ENCODE measurements at places on chromosomes 12 and 14.

GRCh38 chr14:94779713-94780112 is 9.8 kb upstream of the GSC start:
- no peak for DNase-seq

GRCh38 chr12:57159311-57159710 is 11.9 kb upstream of the LRP1-AS start:
- no peak for DNase-seq

- peak; percentile 11 for DNase-seq
Observed at GRCh38 chr12:32947206-32948067, 50.9 kb upstream of the PKP2 start.

- no peak for DNase-seq
Observed at GRCh38 chr14:100400115-100400514, 77.0 kb downstream of the SLC25A47 start.

DNA sequence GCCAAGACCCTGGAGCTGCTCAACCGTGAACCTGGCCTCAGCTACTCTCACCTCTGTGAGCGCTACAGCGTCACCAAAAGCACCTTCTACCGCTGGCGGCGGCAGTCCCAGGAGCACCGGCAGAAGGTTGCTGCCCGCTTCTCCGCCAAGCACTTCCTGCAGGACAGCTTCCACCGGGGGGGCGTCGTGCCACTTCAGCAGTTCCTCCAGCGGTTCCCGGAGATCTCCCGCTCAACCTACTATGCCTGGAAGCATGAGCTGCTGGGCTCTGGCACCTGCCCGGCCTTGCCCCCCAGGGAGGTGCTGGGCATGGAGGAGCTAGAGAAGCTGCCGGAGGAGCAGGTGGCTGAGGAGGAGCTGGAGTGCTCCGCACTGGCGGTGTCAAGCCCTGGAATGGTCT is 9.3 kb downstream of the VRTN start:
- no peak for DNase-seq

GRCh38 chr14:106875503-106875902 is 1349.1 kb downstream of the TMEM121 start:
- no peak for DNase-seq

DNA sequence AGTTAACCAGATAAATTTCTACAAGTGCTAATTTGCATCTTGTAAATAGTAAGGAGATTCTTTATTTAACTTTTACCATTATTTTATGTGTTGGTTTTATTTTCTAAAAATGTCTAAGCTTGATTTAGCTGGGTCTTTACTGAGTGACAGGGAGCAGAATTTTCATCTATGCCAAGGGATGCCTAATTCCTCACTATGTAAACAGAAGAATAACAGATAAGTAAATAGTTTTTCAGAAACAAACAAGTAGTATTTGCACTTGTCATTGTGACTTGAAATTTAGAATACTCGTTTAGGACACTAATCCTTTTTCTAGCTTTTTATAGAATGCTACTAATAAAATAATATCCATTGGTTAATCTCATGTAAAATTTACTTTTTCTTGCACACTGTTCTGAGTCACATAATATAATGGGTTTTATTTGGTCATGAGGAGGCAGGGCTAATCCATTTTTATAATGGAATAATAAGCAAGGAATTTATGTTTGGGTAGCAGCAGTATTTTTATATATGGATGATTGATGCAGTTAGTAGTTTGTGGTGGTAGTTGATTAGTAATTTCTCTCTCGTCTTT is 746.5 kb downstream of the SLC6A15 start:
- no peak for DNase-seq

GRCh38 chr12:23043646-23044045 is 418.7 kb downstream of the ETNK1 start:
- DNase-seq = no peak

DNA sequence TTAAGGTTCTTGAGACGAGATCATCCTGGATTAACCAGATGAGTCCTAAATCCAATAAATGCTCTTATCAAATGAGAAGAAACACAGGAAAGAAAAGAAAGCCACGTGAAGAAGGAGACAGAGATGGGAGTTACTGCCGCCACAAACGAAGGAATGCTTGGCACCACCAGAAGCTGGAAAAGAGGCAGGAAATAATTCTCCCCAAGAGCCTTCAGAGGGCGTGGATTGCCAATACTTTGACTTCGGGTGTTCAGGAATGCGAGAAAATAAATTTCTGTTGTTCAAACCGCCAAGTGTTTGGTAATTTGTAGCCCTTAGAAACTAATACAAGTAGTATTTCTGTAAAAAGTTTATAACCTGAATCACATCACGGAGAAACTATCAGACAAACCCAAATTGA is 31.3 kb downstream of the ABCD2 start:
- DNase-seq = no peak

GRCh38 chr14:92135269-92135668 is 13.5 kb downstream of the CPSF2 start:
- peak; percentile 23 for DNase-seq

DNA sequence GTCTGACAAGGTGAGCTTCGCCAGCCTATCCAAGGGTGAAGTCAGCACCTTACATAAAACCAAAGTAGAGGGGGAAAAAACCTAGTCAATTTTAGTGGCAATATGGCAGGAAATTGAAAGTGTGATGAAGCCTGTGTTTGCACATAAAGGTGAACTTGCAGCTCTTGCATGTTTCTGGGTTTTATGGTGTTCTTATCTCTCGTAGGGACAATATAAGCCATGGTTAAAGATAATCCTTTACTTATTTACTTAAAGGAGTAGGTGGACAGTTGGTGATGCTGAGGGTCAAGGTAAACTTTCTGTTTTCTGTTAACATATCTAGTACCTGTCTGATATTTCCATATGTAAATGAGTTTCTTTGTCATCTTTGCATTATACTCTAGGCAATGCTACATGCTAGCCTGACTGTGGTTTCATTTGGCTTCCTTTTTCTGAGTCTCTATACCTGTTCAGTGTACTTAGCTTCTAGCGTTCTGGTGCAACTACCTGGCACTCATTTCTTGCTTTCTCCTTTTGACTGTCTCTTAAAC is 32.8 kb downstream of the CCDC91 start:
- no peak for DNase-seq

DNA sequence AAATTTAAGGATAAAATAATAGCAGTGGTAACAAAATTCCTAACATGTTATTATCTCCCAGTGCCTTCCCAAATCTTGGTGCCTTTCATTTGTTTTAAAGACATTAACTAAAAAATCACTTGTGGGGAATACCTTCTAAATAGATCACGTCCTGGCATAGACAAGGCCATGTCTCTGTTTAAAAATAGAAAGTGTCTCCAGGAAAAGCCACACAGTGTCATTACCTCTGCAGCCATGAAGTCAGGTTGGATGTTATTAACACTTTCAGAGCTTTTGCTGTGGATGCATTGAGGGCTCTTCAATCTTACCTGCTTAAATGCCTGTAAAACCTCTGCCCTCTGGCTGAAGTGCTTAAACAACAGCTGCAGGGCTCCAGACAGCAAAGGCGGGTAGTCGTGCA is 211.1 kb downstream of the ITPR2 start:
- no peak for DNase-seq

DNA sequence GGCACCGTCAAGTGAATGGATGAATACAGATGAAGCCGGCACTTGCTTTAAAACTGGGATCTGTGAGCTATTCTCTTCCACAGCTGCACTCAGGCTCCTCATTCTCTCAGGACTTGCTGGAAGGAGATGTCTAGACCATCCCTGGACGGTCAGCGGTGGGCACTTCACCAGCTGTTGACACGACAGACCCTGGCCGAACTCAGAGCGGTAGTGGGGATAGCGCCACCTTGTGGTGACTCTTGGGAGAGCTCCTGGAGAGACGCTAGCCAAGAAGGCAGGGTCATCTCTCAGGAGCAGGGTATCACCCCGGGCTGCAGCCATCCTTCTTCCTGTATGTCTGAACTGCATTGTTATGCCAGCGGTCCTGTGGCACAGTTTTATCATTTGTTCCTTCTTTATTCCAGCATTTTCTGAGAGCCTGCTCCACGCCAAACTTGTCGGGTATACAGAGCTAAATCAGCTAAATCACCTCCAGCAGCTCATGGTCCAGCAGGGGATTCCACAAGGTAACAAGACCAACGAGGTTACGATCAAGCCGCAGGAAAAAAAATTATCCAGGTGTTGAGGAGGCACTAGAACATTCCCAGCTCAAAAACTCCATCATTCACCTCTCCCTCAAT is 10.0 kb downstream of the WNT1 start:
- no peak for DNase-seq

DNA sequence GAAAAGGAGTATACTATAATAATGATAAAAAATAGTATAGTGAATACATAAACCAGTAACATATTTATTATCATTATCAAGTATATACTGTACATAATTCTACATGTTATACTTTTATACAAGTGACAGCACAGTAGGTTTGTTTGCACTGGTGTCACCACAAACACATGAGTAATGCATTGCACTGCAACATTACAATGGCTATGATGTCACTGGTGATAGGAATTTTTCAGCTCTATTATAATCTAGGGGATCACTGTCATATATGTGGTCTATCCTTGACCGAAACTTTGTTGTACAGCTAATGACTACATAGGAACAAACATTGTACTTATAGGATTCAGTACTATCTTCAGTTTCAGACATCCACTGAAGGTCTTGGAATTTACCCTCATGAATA is 165.8 kb upstream of the SYT1 start:
- peak; percentile 35 for DNase-seq

DNA sequence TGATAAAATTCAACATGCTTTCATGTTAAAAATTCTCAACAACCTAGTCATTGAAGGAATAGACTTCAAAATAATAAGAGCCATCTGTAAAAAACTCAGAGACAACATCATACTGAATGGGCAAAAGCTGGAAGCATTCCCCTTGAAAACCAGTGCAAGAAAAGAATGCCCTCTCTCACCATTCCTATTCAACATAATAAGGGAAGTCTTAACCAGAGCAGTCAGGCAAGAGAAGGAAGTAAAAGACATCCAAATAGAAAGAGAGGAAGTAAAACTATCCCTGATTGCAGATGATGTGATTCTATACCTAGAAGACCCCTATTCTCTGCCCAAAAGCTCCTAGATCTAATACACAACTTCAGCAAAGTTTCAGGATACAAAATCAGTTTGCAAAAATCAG is 52.9 kb downstream of the APOBEC1 start:
- DNase-seq = no peak

DNA sequence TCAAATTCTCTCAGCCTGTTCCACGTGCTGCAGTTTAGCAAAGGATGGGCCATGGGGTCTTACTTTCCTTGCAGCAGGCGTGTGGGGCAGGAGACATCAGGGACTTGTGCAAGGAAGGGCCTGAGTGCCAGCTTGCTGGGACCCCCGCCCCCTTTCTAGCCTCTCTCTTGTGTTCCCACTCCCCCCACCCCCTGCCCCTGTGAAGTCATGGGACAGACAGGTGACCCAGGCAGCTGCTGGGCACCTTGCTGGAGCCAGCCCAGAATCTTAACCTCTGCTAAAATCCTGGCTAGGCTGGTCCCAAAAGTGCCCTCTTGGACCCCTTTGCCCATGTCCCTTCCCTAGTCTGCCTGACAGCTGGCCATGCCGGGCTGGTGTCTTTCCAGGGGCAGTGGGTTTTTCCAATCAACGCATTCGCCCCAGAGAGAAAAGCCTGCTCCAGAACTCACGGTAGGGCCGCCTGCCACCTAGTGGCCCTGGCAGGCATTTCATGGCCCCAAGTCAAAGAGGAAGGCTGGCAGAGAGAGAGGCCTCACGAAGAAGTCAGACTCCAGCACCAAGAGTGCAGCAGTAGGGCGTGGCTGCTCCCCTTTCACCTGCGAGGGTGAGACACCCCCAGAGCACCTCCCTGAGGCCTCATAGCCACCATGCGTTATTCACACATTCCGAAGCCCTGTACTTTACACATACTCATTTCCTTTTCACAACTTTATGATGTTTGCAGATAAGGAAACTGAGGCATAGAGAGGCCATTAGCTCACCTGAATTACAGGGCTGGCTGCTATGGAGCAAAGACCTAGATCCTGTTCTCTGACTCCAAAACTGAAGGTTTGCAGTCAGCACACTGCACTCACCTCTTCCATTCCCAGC is 67.4 kb downstream of the LGMN start:
- peak; percentile 72 for DNase-seq

DNA sequence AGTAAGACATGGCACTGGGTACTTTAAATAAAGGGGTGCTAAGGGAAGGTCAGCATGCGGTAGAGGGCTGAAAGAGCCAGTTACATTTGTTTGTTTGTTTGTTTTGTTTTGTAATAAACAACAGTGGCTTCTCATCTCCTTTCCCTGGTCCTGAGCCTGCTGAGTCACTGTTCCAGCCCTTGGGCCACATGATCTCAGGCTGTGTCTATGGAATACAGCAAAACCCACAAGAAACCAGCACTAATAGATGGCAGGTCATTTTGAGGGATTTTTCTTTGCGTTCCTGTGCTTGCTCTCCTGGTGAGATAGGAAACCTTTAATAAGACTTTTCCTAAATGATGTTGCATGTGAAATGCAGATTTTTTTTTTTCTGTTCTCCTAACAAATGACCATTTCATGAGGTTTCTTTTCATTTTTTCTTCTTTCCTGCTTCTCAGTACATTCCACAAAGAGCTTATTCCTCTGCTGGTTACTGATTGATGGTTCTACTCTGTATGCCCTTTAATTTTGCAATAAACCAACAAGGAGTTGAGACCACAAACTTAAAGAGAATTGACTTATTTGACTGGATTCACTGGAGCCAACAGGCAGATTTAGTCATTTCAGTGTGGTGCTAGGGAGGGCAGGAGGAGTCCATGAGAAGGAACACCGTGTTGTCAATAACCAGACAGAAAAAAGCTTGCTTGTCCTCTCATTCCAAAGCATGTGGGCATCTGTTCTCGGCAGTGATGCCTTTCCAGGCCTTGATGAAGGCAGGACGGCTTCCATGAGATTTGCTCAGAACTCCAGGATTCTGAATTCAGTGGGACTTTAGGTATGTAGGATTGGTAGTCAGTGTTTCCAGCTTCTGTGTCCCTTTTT is 459.2 kb downstream of the RAD51B start:
- peak; percentile 23 for DNase-seq

DNA sequence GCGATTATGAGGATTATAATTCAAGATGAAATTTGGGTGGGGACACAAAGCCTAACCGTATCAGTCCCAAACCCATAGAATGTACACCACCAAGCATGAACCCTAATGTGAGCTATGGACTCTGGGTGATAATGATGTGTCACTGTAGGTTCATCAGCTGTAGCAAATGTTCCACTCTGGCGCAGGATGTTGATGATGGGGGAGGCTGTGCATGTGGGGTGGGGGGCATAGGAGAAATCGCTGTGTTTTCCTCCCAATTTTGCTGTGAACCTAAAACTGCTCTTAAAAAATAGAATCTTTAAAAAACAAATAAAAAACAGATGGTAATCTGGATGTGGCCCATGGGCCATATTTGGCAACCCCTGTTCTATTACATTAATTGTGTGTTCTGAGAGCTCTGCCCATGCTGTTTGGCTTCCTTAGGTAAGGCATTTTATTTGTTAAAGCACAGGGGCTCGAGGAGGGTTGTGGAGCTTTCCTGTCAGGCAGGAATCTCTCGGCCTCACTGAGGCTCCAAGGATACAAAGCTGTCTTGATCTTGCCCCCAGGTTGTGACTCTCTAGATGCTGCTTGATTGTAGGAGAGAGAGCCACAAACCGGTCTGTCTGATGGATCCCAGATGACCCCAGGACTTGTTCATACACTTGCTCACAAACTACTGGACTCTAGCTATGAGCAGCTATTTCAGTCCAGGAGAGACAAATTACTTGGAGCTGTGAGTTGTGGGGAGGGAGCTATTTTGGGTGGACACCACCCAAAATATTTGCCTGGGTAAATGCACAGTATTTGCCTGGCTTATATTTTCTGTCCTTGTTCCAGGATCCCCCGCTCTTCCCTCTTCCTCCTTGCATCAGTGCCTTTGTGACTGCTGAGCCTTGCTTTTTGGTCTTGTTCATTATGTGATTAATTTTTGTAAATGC is 340.2 kb downstream of the MED13L start:
- DNase-seq = no peak

Data from HT1080 (cell line).